CD4-positive, alpha-beta memory T cell (primary cell): ENCODE measurements at places on chromosomes 7 and 10. TPM values are rescaled to one million over a fixed set of nuclear protein-coding genes. Genes with fewer than 3 reads are reported as not detected.

DNA sequence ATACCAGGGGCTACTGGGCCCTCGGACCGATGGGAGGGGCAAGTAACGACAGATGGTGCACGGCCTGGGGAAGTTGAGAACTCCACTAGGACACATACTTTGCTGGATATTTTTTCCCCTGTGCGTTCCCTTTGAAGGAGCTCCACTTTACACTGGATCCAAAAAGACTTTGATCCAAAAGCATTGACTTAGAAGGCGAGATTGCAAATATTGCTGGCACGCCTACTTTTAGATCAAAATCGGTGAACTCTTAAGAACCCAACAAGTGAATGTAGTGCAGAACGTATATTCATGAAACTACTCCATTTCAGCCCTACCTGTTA is 436 bp upstream of the SLC25A13 start:
- DNase-seq: no peak

DNA sequence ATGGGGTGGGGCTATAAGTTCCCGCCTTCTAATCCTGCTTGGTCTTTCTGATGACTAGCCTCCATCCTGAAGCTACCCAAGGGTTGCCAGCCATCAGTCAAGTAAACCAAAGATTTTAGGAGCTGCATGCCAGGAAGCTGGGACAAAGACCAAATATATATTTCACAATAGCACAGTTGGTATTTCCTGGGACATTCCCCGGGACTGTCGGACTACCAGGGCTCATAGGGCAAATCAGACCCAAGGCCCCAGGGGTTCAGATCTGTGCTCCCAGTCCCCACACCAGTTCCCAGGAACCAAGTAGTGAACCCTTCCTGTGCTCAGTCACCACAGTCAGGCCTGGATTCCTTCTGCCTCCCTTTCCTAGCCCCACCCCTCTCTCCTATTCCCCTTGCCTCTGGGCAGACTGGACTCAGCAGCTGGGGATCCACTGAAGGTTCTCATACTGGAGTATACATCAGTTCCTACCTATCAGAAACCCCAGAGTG is 5.7 kb upstream of the CXCL12 start:
- no peak for DNase-seq

DNA sequence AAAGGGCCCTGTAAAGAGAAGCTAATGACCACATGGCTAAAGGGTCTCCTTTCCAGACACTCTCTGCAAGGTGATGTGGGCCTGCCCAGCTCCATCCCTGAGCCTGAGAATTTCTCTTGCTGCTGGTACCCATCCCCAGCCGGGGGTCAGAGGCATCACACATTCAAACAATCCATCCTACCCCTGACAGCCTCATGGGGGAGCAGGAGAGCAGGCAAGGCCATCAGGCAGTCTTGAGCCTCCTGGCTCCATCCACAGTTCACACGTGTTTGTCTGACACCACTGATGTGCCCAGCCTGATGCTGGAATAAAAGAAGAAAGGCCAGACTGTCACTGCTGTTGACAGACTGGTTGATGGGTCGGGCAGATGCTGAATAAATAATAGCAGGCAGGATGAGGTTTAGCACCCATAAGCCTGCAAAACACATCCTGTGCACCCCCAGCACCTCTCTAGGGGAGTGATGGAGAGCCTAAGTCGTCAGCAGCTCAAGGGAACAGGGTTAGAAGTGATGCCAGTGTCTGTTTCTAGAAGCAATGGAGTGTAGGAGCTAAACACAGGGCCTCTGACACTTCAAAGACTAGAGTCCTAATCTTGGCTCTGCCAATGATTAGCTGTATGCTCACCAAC is 43.5 kb downstream of the TLL2 start:
- DNase-seq: no peak

HOXA13 gene
- total RNA-seq: not detected

CXCL12 gene
- total RNA-seq: not detected

CUBN gene
- total RNA-seq: 8.5 TPM
